CD4-positive, alpha-beta T cell treated with Interleukin-12 subunit alpha and Interleukin-12 subunit beta, for 1 hour (primary cell): ENCODE measurements at places on chromosomes 4 and X.
A peak's percentile ranks its signal among the peaks of the same experiment; 100 is the strongest.

GRCh38 chrX:125289920-125290319 lies 29.8 kb upstream of the TEX13C start:
- DNase-seq = no peak

DNA sequence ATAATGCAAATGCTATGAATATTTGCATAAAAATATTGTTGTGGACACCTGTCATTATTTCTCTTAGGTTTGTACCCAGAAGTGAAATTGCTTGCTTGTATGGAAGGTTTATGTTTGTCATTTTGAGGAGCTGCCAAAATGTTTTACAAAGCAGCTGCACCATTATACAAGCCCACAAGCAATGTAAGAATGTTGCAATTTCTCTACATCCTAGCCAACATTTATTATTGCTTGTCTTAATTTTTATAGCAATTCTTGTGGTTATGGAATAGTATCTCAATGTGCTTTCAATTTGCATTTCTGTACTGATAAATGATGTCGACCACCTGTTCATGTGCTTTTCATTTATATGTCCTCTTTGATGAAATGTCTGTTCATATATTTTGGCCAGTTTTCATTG lies 18.7 kb upstream of the RBMX start:
- no peak for DNase-seq

GRCh38 chr4:156596026-156596425 lies 375.6 kb downstream of the PDGFC start:
- DNase-seq = no peak

- no peak for DNase-seq
Observed at GRCh38 chrX:10246297-10246696, 89.5 kb downstream of the CLCN4 start.

GRCh38 chrX:132508834-132509233 lies 20.0 kb upstream of the MBNL3 start:
- no peak for DNase-seq

DNA sequence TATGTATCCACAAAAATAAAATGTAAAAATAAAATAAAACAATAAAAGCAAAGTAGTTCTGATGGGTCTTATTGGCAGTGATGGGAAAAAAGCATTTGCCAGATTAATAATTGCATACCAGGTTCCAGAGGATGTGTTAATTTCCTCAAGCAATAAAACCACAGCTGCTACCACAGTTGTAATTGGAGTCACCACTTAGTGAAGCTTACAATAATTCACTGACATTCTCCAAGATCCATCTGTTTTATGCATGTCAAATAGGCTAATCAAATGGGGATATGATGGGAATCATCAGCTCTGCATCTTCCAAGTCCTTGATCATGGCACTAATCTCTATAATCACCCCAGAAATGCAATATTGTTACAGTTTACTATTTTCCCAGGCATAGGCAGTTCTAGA lies 123.5 kb upstream of the EMCN start:
- DNase-seq = no peak

GRCh38 chrX:10104958-10105658 lies 51.7 kb upstream of the CLCN4 start:
- no peak for DNase-seq

GRCh38 chrX:37871626-37872302 lies 24.4 kb upstream of the DYNLT3 start:
- no peak for DNase-seq

DNA sequence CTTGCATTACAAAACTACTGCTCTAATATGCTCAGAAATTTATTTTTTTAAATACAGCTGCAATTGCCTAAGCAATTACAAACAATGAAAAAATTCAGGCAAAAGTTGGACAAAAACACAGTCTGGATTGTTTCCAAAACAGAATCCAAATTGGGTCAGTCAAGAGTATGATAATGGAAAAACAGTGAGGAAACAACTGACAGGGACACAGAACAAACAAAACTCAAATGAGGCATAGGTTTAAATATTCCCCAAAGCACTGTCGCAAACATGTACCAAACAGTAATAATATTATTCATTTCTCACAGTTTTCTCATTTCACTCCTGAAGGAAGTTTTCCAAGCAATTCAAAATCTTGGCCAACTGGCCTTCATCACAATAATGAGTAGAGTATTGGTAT lies 386.6 kb downstream of the CENPC start:
- no peak for DNase-seq

DNA sequence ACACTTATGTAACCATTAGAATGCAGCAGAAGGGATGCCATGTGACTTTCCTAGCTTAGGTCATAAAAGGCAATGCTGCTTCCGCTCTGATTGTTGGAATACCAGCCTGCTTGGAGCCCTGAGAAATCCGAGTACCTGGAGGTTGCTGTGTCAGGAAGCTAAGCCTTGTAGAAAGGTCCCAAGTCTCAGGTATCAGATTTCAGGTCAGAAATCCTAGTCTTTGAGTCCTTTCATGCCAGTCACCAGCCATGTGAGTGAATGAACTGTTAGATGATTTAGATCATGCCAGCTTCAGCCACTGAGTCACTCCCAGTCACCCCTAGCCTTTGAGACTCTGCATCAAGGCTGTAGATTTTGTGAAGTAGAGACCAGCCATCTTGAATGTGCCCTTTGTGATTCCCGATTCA lies 23.5 kb downstream of the RAP1GDS1 start:
- DNase-seq = no peak

DNA sequence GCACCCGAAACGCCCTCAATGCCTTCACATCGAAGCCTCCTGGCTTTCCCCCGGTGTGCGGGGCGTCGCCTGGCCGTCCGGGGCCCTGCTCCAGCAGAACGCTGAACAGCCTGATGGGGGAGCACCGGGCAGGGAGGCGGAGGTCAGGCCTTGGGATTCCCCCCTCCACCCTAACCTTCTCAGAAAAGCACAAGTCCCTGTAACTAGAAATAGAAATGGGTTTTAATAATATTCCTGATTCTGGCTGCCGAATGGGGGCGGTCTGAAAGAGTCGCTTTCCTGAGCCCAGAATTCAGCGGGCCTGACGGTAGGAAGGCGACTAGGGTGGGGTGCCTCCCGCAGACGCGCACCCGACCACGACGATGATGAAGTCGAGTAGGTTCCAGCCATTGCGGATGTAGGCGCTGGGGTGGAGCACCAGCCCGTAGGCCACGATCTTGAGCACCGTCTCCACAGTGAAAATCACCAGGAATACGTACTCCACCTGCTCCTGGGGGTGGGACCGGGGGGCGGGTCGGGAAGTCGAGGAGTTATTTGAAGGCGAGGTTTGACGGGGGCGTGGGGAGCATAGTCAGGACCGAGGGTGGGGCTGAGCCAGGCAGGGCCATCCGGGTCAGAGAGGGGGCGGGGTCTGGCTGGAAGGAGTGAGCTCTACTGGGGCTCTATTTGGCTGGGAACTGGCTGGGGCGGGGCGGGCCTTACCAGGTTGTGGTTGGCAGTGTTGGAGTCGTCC lies 2.5 kb downstream of the CACNA1F start:
- DNase-seq = peak; percentile 64

DNA sequence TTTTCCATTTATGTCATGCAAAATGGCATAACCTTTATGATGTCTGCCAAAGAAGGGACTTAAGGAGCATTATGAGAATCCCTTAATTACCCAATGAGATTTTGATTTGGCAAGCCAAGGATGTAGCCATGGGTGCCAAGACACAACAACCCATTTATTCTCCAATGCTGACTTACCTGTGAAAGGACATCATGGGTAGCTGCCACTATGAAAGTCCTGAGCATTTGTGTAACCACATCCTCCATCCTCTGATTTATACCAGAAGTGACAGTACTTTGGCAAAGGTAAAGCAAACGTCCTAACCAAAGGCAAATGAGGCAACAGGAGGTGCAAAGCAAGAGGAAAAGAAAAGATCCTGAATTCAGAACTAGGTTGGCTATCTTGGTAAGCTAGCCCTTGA lies 87.3 kb upstream of the EMCN start:
- no peak for DNase-seq

- no peak for DNase-seq
Observed at GRCh38 chrX:110733166-110733565, 62.5 kb downstream of the CHRDL1 start.

DNA sequence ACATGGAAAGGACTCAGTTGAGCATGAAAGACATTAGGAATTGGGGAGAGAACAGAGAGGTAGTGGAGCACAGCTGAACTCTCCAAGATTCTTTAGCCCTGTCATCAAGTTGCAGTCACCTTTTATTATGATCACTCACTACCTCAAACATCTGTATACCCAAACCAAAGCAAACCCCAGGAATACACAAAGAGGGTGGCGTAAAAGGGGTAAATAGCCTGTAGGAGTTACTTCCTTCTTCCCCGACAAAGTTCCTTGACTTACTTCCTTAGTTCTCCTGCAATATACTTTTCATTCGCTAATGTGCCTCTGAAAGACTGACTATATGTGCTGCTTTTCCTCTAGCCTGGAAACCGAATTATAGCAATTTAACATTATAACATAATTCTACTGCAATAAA lies 159.9 kb downstream of the SPRY1 start:
- DNase-seq = no peak

DNA sequence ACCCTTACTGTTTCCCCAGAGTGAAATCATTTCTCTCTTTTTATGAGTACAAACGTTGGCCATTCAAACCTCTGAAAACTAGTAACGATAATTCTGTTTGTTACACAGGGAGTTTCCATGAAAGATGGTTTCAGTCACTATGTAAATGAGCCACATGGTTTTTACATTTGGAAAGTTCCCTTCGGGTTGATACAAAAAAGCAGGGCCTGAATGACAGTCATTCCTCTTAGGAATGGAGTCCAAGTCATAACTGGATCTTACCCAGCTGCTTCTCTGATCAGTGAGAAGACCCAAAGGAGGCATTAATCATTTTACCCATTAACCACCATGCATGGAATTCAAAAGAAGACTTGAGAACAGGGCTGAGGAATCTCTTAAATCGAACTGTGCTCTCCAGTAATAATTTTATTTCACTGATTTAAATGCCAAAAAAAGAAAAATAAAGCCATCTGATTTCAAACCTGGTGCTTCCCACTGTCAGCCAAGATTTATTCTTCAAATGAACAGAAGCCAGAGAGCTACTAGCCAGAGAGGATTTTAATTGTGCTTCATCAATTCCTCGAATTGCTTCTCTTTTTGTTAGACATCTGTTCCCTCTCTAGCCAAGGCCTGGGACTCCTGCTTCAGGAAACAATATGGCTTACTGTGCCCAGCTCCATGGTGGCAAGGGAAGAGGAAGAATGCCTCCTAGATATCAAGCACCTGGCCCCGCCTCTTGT lies 3.2 kb downstream of the SOWAHB start:
- no peak for DNase-seq

DNA sequence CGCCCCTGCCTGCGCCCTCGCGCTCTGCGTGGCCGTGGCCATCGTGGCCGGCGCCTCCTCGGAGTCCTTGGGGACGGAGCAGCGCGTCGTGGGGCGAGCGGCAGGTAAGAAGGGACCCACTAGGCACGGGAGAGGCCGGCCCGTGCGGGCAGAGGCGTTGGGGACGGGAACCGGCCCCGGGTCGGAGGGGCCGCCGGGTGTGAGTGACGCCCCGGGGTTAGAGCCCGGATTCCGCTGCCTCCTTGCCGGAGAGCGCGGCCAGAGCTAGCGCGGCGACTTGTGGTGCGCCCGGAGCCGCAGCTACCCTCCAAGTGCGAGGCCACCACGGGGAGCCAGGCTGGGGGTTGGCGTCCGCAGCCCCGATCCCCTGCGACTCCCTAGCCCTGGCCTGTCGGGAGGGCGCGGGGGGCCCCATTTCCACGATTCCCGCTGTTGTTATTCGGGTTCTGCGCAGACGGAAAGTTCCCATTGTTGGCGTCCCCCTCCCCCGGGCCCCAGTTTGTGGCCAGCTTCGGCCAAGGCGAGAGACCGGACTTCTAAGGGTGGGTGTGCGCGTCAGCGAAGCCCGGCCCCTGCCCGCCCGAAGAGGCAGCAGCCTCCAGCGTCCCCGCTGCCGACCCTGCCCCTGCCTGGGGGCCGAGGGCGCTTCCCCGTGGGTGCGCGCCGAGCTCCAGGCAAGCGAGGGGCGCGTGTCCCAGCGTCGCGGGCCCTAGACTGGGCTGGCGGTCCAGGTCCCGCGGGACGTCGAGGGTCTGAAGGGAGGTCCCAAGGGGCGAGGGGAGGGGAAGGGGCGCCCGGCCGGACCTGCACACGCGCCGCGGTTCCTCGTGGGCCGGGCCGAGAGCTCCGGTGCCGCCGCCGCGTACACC lies 1.1 kb downstream of the FGFR3 start:
- no peak for DNase-seq

GRCh38 chrX:132694382-132694781 lies 205.5 kb upstream of the MBNL3 start:
- DNase-seq = no peak

GRCh38 chr4:141158219-141158618 lies 24.9 kb upstream of the RNF150 start:
- no peak for DNase-seq

- DNase-seq = no peak
Observed at GRCh38 chrX:39492497-39493162, 605.1 kb downstream of the BCOR start.

DNA sequence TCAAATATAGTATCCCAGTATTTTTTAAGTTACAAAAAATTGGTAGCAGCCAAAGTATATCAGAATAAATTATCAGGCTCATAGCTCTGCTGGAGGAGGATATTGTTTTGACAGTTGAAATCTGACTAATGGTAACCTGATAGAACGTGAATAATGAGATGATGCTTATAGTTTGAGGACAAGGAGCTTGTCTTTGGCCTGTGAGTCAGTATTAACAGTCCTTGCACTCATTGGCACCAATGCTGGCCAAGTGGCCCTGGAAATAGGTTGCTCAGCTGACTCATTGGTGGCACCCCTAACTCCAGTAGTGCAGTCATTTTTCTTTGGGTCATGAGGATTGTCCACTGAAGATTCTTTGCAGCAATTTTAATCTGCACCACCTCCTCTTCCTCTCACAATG lies 203.3 kb upstream of the JADE1 start:
- DNase-seq = no peak
